Amniotic epithelial cell (primary cell): ENCODE measurements at places on chromosomes 16 and 17.

- no peak for DNase-seq
Measured at GRCh38 chr17:33640629-33641028, 347.5 kb upstream of the ASIC2 start.

DNA sequence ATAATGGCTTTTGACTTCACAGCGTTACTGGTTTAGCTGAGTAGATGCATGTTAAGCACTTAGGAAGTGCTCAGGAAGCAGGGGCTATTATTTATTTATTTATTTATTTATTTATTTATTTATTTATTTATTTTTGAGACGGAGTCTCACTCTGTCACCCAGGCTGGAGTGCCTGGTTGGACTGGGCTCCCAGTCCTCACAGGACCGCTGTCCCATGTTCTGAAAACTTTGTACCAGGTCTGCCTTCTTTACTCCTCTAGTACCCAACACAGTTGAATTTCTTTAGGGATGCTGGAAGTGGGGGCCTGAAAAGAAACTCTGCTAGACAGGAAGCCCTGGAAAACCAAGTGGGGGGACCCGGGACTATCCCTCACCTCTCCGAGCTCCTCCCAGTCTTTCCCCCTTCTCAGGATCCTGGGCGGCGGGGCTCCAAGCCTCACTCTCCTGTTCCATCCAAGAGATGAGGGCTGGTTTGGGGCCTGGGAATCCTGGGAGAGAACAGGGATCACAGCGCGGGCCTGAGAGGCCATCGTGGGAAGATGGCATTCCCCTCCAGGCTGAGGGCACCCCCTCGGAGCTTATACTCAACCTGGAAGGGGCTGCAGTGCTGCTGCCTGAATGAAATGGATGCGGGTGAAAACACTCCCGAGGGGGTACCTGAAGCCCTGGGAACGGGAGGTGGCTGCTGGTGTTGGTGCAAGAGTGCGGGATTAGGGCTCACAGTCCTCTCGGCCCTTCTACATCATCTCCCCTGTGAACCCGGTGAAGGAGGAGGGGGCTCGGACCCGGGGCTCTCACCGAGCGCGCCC, 674 bp downstream of the ZNF688 start:
- peak; percentile 30 for DNase-seq

DNA sequence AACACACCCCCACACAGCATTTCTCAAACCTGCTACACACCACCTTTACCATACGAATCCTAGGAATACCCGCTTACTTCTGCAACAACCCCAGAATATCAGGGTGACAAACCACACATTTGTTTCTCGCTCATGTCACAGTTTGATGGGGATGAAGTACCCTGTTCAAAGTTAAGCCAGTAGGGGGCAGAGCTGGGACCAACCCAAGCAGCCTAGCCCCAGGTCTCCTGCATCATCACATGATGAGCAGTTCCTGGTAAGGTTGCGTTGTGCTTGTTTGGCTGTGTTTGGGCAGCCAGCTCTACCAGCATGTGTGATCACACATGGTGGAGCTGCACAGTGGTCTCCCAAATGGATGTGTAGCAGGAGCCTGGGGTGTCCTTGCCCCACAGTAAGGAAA, 103.6 kb upstream of the C16orf82 start:
- peak; percentile 26 for DNase-seq

GRCh38 chr16:55001931-55002330, 71.3 kb downstream of the IRX5 start:
- DNase-seq, result no peak

DNA sequence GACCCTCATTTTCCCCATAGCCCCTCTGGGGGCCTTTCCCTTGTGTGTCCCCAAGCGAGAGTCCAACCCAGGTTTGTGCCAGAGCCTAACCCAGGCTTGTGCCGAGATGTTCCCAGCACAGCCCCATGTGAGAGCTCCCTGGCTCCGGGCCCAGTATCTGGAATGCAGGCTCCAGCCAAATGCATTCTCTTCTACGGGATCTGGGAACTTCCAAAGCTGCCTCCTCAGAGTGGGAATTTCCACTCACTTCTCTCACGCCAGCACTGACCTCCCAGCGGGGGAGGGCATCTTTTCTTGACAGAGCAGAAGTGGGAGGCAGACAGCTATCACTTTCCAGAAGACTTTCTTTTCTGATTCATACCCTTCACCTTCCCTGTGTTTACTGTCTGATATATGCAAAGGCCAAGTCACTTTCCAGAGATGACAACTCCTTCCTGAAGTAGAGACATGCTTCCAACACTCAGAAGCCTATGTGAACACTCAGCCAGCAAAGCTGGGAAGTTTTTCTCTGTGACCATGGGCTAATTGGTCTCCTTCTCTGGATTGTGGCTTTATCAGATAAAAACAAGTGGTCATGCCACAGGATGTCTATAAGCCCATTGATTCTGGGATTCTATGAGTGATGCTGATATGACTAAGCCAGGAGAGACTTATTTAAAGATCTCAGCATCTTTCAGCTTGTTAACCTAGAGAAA, 2.5 kb upstream of the CCL2 start:
- no peak for DNase-seq

GRCh38 chr17:79137789-79138165, 63.2 kb downstream of the ENGASE start:
- DNase-seq, result no peak

- DNase-seq, result no peak
Measured at GRCh38 chr16:85019659-85020245, 7.8 kb upstream of the KIAA0513 start.

GRCh38 chr17:48095611-48096010, 5.7 kb downstream of the CBX1 start:
- no peak for DNase-seq

DNA sequence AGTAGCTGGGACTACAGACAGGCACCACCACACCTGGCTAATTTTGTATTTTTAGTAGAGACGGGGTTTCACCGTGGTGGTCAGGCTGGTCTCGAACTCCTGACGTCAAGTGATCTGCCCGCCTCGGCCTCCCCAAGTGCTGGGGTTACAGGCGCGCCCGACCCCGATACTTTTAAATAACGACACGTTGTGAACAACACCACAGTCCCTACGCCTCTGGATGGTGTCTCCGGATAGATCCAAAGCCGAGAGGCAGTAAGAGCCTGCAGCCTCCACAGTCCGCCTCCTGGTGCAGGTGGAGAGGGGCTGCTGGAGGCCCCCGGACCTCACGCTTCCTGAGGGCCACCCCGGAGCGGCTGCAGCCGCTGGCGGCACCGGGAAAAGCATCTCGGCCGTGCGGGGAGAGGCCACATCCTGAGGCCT, 741 bp upstream of the TLCD3A start:
- no peak for DNase-seq

DNA sequence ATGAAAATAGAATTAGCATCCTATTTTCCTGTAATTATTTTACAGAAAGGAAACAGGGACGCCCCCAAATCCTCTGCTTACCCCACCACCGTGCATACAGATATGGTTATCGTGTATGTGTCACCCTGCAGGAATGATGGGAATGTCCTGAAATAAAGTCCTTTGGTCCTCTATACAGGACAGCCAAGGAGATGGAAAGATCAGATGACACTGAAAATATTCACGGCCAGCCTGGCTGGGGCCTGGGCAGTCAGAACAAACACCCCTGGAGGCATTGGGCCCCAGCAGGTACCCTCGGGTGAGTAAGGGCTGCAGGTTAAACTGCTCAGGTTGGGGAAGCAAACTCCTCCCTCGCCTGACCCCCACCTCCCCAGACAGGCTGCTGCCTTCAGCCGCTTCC, 368.0 kb downstream of the FOXL1 start:
- no peak for DNase-seq
